ENCODE measurements at places on chromosomes 2 and 18.

- H3K4me3 ChIP-seq = peak overlapping the region; percentile 98
- no peak for DNase-seq
- H3K4me1 ChIP-seq = peaks cover 75% of the 10 kb centered on the region
- H3K27ac ChIP-seq = peak overlapping the region; percentile 90
- H3K27me3 ChIP-seq = no peaks in the 10 kb centered on the region
Measured at GRCh38 chr2:231460073-231460835, 4.0 kb downstream of the NCL start.

GRCh38 chr2:221567231-221567760 is 4.8 kb downstream of the EPHA4 start:
- H3K27me3 ChIP-seq = peaks cover 52% of the 10 kb centered on the region
- no peak overlapping the region for H3K4me3 ChIP-seq
- DNase-seq = no peak
- no peak overlapping the region for H3K27ac ChIP-seq
- H3K4me1 ChIP-seq = peaks cover 20% of the 10 kb centered on the region

DNA sequence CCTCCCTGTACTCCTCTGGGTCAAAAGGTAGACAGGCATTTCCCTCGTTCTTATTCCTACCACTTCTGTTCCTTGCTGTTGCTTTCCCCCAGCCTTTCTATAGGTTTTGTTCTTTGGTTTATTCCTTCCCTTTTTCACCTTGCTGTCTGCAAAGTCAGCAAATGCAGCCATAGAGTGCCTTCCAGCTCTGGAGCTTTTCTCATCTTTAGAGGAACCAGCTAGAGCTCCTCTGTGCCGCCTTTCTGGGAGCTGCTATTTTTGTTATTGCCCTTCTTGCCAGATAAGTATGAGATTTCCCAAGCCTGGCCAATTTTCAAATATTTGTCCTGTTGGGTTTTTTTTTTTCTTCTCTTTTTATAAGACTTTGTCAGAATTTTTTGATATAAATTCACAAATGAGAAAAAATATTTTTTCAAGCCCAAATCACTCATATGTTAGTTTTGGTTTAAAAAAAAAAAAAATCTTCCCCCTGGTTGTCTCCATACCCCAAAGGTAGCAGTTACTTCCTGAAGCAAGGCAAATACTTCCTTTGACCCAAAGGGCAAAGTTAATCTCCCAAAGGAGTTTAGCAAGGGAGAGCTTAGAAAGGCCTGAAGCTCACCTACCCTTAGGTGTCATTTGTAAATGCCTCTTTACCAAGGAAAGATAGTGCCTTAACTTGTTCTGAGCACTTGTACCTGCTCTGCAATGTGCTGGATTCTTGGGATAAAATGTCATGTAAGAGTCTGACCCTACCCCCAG is 5.1 kb upstream of the TTC27 start:
- H3K36me3 ChIP-seq = peaks cover 9% of the 10 kb centered on the region
- no peak overlapping the region for H3K4me3 ChIP-seq
- no peaks in the 10 kb centered on the region for H3K27me3 ChIP-seq
- no peak for DNase-seq
- H3K4me1 ChIP-seq = peaks cover 7% of the 10 kb centered on the region

- DNase-seq = no peak
Measured at GRCh38 chr2:218679119-218679518, 7.2 kb downstream of the STK36 start.

GRCh38 chr2:39069136-39069515 is 51.7 kb downstream of the SOS1 start:
- H3K27ac ChIP-seq = no peak overlapping the region
- H3K4me3 ChIP-seq = no peak overlapping the region
- no peaks in the 10 kb centered on the region for H3K27me3 ChIP-seq
- H3K4me1 ChIP-seq = peaks cover 33% of the 10 kb centered on the region
- DNase-seq = peak; percentile 9

- DNase-seq = no peak
- no peaks in the 10 kb centered on the region for H3K4me1 ChIP-seq
- H3K4me3 ChIP-seq = no peak overlapping the region
- H3K36me3 ChIP-seq = peaks cover 13% of the 10 kb centered on the region
- peak overlapping the region; percentile 1 for H3K27ac ChIP-seq
- H3K27me3 ChIP-seq = no peaks in the 10 kb centered on the region
Measured at GRCh38 chr18:21660078-21660477, 44.5 kb downstream of the ABHD3 start.

DNA sequence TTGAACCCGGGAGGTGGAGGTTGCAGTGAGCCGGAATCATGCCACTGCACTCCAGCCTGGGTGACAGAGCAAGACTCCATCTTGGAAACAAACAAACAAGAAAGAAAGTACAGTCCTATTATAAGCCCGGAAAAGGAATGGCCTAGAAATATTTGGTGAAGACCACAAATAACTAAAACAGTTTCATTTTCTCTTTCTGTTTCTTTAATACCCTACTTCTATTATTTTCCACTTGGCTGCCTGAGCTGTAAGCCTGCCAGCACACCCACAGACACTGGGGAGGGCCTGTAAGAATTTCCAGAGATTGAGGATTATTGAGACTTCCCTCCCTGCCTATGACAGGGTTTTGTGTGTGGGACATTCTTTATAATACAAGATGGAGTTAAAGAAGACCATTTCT is 188.0 kb upstream of the DCC start:
- no peaks in the 10 kb centered on the region for H3K4me1 ChIP-seq
- H3K27ac ChIP-seq = no peak overlapping the region
- peaks cover 2% of the 10 kb centered on the region for H3K27me3 ChIP-seq
- H3K36me3 ChIP-seq = no peaks in the 10 kb centered on the region
- H3K4me3 ChIP-seq = no peak overlapping the region

DNA sequence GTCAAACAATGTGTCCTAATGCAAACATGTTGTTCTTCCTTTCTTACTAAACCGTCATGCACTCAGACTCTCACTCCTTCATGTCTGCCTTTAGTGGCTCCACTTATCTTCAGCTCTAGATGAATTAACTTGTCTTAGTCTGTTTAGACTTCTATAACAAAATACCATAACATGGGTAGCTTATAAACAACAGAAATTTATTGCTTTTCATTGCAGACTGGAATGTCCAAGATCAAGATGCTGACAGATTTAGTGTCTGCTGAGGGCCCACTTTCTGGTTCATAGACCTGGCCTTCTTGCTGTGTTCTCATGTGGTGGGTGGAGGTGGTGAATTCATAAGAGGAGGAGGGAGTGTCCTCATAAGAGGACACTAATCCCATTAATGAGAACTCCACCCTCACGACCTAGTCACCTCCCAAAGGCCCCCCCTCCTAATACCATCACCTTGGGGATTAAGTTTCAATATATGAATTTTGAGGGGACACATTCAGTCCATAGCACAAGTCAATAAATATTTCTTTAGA is 32.3 kb downstream of the RALBP1 start:
- H3K27ac ChIP-seq = no peak overlapping the region
- H3K4me3 ChIP-seq = no peak overlapping the region
- H3K27me3 ChIP-seq = no peaks in the 10 kb centered on the region
- peaks cover 10% of the 10 kb centered on the region for H3K36me3 ChIP-seq
- DNase-seq = no peak

GRCh38 chr2:44087714-44088092 is 81.0 kb upstream of the PPM1B start:
- H3K4me3 ChIP-seq = peak overlapping the region; percentile 64
- no peak for DNase-seq
- H3K36me3 ChIP-seq = no peaks in the 10 kb centered on the region
- H3K27me3 ChIP-seq = no peaks in the 10 kb centered on the region
- H3K4me1 ChIP-seq = peaks cover 17% of the 10 kb centered on the region

DNA sequence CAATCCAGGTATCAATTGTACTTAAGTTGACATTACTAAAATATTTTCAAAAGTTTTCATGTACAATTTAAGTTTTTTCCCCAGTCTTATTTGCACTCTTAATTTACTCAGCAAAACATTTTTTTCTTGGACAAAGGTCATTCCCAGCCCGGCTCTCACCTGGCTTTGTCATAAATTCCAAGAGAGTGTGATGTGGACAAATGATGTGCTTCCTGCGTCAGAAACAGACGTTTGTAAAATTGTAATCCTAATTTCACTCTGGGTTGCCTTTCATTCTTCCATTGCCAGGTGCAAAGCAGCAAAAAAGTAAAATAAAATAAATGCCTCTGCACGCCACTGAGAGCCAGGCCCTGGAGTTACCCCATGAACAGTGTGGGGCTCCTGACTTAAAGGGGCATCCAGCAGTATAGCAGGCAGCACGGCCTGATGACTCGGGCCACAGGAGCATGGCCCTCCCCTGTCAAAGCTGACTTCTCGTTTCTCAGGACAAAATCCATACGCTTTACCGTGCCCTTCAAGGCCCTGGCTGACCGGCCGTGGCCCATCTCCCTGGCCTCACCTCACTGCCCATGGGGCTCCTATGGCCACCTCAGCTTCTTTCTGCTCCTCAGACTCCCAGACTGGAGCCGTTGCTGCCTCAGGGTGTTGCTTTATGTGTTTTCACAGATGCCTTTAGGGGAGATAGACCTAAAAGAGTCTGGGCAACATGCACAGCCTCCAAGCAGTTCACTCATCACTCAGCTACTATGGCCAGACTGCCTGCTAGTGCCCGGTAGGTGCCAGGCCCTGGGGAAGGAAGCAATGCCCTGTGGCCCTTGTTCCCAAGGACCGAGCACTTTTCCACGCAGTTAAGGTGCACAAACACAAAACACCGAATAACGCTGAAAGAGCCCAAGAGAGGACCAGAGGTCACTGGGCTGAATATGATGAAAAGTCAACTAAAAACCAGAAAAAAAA is 7.6 kb upstream of the TMEM185B start:
- no peaks in the 10 kb centered on the region for H3K36me3 ChIP-seq
- peaks cover 63% of the 10 kb centered on the region for H3K4me1 ChIP-seq
- H3K27ac ChIP-seq = peak overlapping the region; percentile 97
- no peak for DNase-seq
- H3K4me3 ChIP-seq = peak overlapping the region; percentile 90

GRCh38 chr2:38091760-38092159 is 15.8 kb upstream of the CYP1B1 start:
- H3K36me3 ChIP-seq = no peaks in the 10 kb centered on the region
- peaks cover 44% of the 10 kb centered on the region for H3K27me3 ChIP-seq
- no peak for DNase-seq
- H3K27ac ChIP-seq = no peak overlapping the region
- no peak overlapping the region for H3K4me3 ChIP-seq

DNA sequence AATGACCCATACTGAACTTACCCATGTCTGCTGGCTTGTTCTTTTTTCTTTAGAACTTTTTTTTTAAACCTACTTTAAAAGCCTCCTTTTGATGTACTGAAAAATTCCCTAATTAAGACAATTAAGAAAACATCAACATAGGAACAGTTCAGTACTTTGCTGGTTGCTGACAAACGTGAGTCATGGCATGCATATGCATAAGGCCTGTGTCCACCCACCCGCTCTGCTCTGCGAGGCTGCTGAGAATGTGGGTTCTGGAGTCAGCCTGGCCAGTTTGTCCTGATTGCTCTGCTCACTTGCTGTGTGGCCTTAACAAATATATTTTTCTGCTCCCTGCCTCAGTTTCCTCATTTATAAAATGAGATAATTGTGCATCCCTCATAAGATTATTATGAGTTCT is 27.3 kb downstream of the LAMA3 start:
- H3K27me3 ChIP-seq = peaks cover 3% of the 10 kb centered on the region
- no peak overlapping the region for H3K4me3 ChIP-seq
- no peaks in the 10 kb centered on the region for H3K36me3 ChIP-seq
- H3K4me1 ChIP-seq = peaks cover 16% of the 10 kb centered on the region
- H3K27ac ChIP-seq = no peak overlapping the region

GRCh38 chr2:70684846-70685622 is 83.0 kb downstream of the ADD2 start:
- H3K4me3 ChIP-seq = no peak overlapping the region
- H3K4me1 ChIP-seq = peaks cover 8% of the 10 kb centered on the region
- peaks cover 5% of the 10 kb centered on the region for H3K36me3 ChIP-seq

GRCh38 chr18:13252686-13253410 is 34.3 kb downstream of the LDLRAD4 start:
- H3K4me3 ChIP-seq = no peak overlapping the region
- no peaks in the 10 kb centered on the region for H3K4me1 ChIP-seq
- H3K27me3 ChIP-seq = no peaks in the 10 kb centered on the region
- H3K36me3 ChIP-seq = no peaks in the 10 kb centered on the region
- H3K27ac ChIP-seq = no peak overlapping the region

GRCh38 chr2:197958592-197959150 is 154.3 kb downstream of the PLCL1 start:
- no peak overlapping the region for H3K27ac ChIP-seq
- H3K27me3 ChIP-seq = no peaks in the 10 kb centered on the region
- DNase-seq = no peak
- no peak overlapping the region for H3K4me3 ChIP-seq

DNA sequence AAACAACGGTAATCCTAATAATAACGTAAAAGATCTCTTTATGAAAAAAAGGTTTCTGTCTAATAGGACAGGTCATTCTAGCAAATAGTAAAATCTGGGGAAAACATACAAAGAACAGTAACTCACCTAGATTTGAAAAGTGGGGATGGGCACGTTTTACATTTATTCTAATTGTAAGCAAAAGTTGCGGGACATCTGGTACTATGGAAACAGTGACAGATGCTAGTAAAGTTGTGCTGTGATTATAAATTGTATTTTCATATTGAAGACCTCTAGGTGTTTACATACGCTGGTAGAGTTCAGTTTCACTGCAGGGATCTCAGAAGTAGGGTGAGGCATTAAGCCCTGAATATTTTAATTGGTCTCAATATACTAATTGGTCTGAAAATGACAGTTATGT is 422.5 kb downstream of the DPP10 start:
- H3K4me1 ChIP-seq = no peaks in the 10 kb centered on the region
- no peak overlapping the region for H3K4me3 ChIP-seq
- no peak for DNase-seq
- no peaks in the 10 kb centered on the region for H3K27me3 ChIP-seq
- H3K27ac ChIP-seq = no peak overlapping the region

- no peak overlapping the region for H3K27ac ChIP-seq
- H3K27me3 ChIP-seq = no peaks in the 10 kb centered on the region
- no peak for DNase-seq
Measured at GRCh38 chr2:103364177-103364576, 602.3 kb downstream of the TMEM182 start.

GRCh38 chr2:73089270-73090030 is 17.9 kb upstream of the SFXN5 start:
- H3K36me3 ChIP-seq = no peaks in the 10 kb centered on the region
- H3K27me3 ChIP-seq = no peaks in the 10 kb centered on the region
- no peak for DNase-seq

- H3K4me3 ChIP-seq = no peak overlapping the region
- no peak for DNase-seq
- no peak overlapping the region for H3K27ac ChIP-seq
- no peaks in the 10 kb centered on the region for H3K4me1 ChIP-seq
- H3K27me3 ChIP-seq = no peaks in the 10 kb centered on the region
Measured at GRCh38 chr2:22787745-22788144, 597.2 kb upstream of the KLHL29 start.

DNA sequence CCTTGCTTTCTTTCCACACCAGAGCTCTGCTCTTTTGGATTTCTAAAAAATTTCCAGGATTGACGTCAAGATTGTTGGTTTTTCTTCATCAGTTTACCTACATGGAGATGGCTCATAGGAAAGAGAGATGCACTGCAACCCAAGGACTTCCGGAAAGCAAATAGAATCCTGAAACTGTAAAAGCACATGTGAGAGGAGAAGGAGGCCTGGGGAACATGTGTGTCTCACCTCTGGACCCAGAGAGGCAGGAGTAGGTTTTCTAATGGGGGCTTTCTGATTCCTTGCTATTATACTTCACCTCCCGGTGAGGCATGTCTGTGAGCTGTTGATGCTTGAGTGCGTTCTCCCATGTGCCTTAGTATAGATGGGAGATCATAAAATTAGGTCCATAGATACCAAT is 362.8 kb downstream of the DCDC2C start:
- DNase-seq = no peak
- H3K27ac ChIP-seq = no peak overlapping the region
- no peak overlapping the region for H3K4me3 ChIP-seq
- H3K4me1 ChIP-seq = no peaks in the 10 kb centered on the region
- H3K36me3 ChIP-seq = no peaks in the 10 kb centered on the region

- DNase-seq = no peak
- H3K4me3 ChIP-seq = peak overlapping the region; percentile 86
- no peak overlapping the region for H3K27ac ChIP-seq
- no peaks in the 10 kb centered on the region for H3K27me3 ChIP-seq
- H3K36me3 ChIP-seq = peaks cover 43% of the 10 kb centered on the region
Measured at GRCh38 chr2:197707316-197708213, 2.4 kb downstream of the MARS2 start.
